ENCODE measurements at places on chromosomes 6 and 20. TPM values are rescaled to one million over a fixed set of nuclear protein-coding genes. Genes with fewer than 3 reads are reported as not detected.

The HRH3 gene
- not detected for polyA plus RNA-seq

The JAG1 gene
- polyA plus RNA-seq = 156 TPM

The TRAPPC3L gene
- polyA plus RNA-seq = 0.37 TPM

The IRF4 gene
- 0.11 TPM for polyA plus RNA-seq

The PRND gene
- 3.4 TPM for polyA plus RNA-seq

The ZNF311 gene
- 6.5 TPM for polyA plus RNA-seq

The AAR2 gene
- polyA plus RNA-seq = 46.0 TPM

The ZBTB24 gene
- 15.3 TPM for polyA plus RNA-seq

The DEFB132 gene
- not detected for polyA plus RNA-seq

The SULF2 gene
- polyA plus RNA-seq = 69.6 TPM

The RSPH4A gene
- 2.9 TPM for polyA plus RNA-seq

The PAX1 gene
- not detected for polyA plus RNA-seq

The LGSN gene
- polyA plus RNA-seq = 0.52 TPM

The C20orf202 gene
- 0.49 TPM for polyA plus RNA-seq

The MCHR2 gene
- not detected for polyA plus RNA-seq

The REM1 gene
- polyA plus RNA-seq = 0.60 TPM

The ATP6V1G2 gene
- polyA plus RNA-seq = 7.5 TPM

The AKIRIN2 gene
- polyA plus RNA-seq = 67.7 TPM

The PTCRA gene
- 0.51 TPM for polyA plus RNA-seq

The CEP85L gene
- polyA plus RNA-seq = 8.6 TPM

The LY6G6F gene
- polyA plus RNA-seq = 0.98 TPM

The CRISP3 gene
- 0.10 TPM for polyA plus RNA-seq

The SPAG4 gene
- 2.2 TPM for polyA plus RNA-seq

The SRSF12 gene
- polyA plus RNA-seq = 12.6 TPM

The SEL1L2 gene
- not detected for polyA plus RNA-seq

The OPN5 gene
- 0.58 TPM for polyA plus RNA-seq

The FBXO9 gene
- polyA plus RNA-seq = 94.2 TPM

The LCA5 gene
- polyA plus RNA-seq = 11.0 TPM

The MEI4 gene
- 1.7 TPM for polyA plus RNA-seq

The ARFGEF3 gene
- polyA plus RNA-seq = 5.7 TPM

The TXLNB gene
- polyA plus RNA-seq = 1.8 TPM

The FAM209B gene
- not detected for polyA plus RNA-seq

The PI3 gene
- not detected for polyA plus RNA-seq

The HSF2 gene
- polyA plus RNA-seq = 38.8 TPM

The IL17A gene
- polyA plus RNA-seq = not detected

The KCNQ2 gene
- polyA plus RNA-seq = 3.9 TPM

The KCNK17 gene
- polyA plus RNA-seq = 0.14 TPM

The BACH2 gene
- polyA plus RNA-seq = 10.0 TPM

The CLPSL2 gene
- polyA plus RNA-seq = not detected

The PAK5 gene
- polyA plus RNA-seq = 0.69 TPM

The FAXC gene
- 4.7 TPM for polyA plus RNA-seq
